ENCODE measurements at places on chromosomes 6 and 20.

- DNase-seq: no peak
Observed at GRCh38 chr6:830667-831327, 137.9 kb upstream of the EXOC2 start.

DNA sequence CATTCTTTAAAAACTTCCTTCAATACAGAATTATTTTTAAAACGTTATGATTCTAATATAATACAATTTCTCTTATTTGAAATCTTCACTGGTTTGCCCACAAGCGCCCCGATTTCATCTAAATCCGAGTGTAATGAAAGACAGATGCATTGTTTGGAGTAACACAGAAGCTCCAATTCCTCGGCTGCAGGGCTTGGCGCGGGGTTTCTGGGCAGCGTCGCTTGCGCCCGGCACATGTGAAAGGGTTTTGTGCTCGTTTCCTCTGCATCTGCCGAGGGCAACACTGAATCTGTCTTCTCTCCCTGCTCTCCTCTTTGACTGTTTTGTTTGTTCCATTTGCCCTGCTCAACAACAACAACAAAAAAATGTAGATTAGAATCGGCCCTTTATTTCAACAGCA is 248.6 kb upstream of the QKI start:
- no peak for DNase-seq

- DNase-seq: no peak
Observed at GRCh38 chr20:3712279-3712873, at the start of gene SIGLEC1. Gene SIGLEC1 (minus strand): TSS chr20:3712600. CDS start chr20:3707128, 5,472 bp downstream.

DNA sequence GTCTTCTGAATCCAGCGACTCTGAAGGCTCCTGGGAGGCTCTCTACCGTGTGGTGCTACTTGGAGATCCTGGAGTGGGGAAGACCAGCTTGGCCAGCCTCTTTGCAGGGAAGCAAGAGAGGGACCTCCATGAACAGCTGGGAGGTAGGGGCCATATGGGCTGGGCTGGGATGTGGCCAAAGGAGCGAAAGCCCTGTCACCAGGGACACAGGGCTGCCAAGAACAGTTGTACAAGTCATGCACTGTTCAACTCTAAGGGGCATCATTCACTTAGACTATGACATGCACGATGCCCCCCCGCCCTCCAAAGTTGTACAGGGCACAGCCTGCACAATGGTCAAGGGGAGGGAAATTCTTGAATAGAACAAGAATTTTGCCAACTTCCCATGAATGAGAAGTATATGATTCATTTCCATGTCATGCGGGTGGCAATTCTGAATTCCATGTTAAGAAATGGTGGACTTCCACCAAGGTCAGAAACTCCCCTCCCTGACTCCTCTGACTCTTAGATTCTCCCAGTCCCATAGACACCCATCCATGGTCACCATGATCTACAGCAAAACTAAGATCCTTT is 1.6 kb downstream of the REM1 start:
- DNase-seq: no peak

DNA sequence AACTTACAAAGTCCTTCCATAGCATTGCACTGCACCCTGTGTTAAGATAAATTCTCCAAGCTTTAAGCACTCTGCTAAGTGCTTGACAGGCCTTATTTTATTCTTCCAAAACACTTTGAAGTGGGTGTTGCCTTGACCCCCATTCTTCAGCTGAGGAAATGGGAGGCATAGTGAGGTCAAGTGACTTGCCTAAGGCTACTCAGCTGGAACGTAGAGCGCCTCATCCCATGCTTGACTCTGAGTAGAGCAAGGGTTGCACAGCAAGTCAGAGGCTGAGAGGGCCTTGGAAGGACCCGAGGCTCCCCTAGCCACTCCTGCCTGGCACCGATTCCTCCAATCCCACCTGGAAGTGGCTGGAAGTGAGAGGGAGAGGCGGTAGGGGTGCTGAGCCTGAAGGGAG is 19.6 kb upstream of the CSNK2A1 start:
- no peak for DNase-seq

DNA sequence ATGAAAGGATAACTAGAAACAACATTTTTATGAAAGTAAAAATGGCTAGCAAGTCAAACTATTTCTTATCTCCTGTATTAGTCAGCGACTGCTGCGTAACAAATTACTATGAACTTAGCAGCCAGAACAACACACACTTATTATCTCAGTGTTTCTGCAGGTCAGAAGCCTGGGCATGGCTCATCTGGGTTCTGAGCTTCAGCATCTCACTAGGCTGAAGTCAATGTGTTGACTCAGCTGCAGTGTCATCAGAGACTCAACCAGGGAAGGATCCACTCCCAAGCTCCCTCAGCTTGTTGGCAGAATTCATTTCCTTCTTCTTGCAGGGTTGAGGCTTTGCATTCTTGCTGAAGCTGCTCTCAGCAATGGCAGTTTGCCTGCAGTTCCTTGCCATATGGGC is 33.2 kb upstream of the IGF2R start:
- DNase-seq: no peak

DNA sequence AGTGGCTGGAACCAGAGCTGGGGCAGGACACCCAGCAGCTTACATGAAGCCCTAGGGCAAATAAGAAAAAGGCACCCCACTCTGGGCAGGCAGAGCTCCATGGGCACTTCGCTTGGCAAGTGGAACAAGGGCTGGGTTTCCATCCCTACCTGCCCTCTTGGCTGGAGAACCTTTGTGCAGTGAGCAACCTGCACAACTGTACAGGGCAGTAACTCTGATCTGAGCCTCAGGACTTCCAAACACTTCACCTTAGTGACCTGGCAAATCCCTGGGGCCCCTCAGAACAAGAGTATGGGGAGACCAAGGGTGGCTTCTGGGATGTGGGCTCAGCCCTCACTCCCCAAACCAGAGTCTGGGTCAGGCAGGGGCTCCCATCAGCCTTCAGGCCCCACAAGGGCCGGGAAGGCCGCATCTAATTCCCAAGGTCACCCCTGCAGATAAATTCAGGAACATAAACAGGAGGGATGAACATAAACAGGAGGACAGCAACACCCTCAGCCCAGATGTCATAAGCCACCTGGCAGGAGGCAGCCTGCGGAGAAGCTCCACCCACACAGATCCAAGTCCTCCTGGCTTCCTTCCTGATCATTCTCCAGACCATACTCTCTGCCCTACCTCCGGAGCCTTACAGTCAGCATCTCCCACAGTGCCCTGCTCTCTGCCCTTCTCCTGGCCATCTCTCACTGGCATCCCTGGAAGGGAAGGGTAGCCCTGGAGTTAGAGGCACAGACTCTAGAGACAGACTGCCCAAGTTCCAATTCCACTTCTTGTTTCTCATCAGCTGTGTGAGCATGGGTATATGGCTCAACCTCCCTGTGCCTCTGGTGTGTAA is 37.5 kb downstream of the HNF4A start:
- no peak for DNase-seq

DNA sequence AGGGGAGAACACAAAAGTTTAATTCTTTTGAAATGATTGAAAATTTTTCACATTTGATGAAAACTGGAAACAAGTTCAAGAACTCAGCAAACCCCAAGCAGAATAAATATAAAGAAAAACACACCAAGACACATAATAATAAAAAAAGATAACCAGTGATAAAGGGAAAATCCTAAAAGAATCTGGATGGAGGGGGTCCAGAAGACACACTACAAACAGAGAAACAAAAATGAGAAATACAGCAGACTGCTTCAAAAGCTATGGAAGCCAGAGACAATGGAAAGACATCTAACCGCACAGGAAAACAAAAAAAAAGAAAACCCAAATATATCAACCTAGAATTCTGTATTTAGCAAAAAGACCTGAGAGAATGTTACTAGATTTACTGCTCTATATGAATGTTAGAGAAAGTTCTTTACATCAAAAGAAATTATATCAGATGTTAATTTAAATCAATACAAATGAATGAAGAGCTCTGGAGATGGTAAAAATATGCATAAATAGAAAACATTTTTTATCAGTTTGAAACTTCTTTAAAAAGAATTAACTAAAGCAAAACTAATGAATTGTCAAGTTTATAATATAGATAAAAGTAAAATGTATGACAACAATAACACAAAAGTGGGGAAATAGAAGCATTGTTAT is 310.7 kb upstream of the PREP start:
- DNase-seq: no peak

DNA sequence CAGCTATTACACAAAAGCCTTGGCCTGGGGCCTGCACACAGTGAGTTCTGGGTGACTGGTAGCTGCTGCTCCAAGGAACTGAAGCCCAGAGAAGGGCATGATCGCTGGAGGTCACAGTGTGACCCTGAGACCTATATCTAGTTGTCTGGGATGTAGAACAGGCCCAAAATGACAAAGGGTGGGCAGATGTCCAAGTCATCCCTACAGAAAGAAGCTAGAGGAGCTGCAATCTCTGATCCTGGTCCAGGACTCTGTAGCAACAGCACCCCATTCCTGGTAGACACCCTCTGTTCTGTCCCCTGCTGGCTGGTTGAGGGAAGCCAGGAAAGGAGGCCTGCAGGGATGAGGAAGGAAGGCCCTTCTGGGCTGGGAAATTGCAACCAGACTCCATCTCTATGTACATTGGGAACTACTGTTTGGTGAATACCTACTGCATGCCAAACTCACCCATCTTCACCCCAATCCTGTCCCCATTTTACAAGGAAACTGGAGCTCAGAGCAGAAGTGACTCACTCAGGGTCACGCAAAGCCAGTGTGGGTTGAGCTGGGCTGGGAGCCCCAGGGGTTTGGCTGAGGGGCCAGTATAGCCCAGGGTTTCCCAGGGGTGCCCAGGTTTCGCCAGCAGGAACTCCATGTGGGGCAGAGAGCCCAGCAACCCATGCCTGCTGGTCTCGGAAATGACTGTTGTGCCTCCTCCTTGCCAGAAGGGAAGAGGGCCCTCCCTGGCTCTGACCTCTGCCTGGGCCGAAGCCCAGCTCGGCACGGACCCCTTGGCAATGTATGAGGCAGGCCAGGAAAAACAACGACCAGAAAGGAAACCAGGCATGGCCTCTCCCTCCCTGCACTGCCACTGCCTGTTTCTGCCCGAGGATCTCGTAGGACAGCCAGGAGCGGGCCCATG is 44.9 kb upstream of the TLDC2 start:
- DNase-seq: no peak

DNA sequence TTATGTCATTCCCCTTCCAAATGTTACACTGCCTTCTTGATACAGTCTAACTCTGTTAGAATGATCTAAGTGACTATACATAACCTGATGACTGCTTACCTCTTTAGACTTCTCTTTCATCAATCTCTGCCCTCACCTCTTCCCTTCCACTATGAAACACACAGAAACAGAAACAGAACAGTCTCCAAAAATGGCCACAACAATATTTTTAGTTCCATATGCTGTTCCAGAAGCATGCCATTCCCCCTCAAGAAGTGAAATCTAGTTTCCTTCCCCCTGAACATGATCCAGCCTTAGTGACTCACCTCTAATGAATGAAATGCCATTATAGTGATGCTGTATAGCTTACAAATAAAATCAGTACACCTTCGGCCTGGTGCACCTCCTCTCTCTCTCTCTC is 229.3 kb upstream of the TENT5A start:
- no peak for DNase-seq

GRCh38 chr6:79548304-79548703 is 11.1 kb upstream of the LCA5 start:
- no peak for DNase-seq

GRCh38 chr20:59163631-59164530 is at the start of gene ZNF831:
Gene ZNF831 (plus strand): TSS chr20:59163821. CDS start chr20:59191020, 27,199 bp downstream.
- no peak for DNase-seq

- no peak for DNase-seq
Observed at GRCh38 chr6:106446983-106447382, 86.5 kb downstream of the CRYBG1 start.

DNA sequence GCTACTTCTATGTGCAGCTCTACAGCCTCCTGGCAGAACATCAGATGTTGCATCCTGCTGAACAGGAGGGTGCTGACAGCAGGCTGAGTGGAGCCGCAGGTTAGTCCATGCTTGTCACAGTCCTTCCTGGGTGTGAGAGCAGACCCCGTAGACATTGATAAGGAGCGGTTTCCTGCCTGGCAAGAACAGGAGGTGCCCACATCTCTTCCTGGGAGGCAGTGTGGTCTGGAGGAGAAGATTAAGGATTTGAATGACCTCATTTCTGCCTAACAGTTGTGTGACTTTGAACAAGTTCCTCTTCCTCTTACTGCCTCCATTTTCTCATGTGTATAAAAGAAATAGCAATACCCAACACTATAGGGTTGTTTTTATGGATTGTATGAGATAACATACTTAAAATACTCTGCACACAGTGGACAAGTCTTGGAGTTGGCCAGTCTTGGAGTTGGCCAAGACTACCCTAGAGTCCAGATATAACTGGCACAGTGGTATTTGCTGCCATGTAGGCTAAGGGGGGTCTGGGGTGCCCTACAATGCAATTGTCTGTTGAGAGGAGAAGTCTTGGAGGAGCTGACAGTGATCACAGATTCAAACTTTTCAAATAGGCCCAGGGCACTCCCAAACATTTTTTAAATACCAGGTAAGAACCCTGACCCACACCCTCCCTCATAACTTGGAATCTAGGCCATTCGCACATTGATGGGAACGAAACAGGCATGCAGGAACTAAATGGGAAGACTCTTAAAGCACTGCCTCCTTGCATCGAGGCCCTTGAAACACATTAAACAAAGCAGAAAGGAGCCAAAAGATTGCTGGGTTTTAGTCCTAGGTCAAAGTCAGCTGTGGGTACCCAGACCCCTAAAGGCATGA is 32.6 kb upstream of the TBC1D7 start:
- DNase-seq: no peak

- DNase-seq: no peak
Observed at GRCh38 chr6:143863771-143864170, 503 bp upstream of the ZC2HC1B start.

DNA sequence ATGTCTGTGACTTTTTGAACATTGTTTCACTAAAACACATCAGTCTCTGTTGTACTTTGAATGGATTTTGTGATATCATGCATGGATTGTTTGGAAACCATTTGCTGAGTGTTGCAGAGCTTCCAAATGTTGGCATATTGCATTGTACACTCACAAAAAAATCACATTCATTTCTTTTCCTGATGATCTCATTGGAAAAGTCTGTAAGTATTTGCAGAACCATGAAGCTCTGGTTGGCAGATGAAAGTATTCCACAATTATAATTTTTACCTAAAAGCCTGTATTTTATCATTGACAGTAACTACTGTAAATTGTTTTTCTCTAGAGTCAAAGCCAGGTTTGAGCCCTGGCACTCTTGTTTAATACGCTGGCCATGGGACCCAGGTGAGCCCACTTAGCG is 42.1 kb downstream of the VAPB start:
- no peak for DNase-seq

All from keratinocyte (primary cell).